Suppressor macrophage treated with lipopolysaccharide for 4 hours (primary cell): ENCODE measurements at places on chromosomes 7 and 10.

DNA sequence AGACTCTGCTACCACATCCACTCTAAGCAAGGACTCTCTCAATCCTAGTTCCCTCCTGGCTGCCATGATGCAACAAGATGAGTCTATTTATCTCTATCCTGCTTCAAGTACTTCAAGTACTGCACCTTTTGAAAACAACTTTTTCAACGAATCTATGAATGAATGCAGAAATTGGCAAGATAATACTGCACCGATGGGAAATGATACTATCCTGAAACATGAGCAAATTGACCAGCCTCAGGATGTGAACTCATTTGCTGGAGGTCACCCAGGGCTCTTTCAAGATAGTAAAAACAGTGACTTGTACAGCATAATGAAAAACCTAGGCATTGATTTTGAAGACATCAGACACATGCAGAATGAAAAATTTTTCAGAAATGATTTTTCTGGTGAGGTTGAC lies 40.7 kb downstream of the AHR start:
- no peak for DNase-seq

DNA sequence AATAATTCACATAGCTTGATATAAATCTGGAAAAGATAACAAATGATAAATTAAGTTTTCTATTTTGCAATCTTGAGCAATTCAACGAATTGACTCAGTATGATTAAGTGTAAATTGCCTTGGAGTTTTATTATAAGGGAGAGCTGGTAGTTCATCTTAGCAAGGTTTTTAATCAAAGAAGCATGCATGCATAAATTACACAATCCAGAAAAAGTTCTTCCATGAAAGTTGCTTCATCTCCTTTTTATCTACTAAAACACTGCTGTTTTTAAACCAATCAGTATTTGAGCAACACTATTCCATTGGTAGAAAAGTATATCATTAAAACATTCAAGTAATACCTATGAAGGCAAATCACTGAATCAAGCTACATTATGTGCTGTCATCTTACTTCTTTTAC lies 47.6 kb downstream of the POT1 start:
- DNase-seq: no peak

- no peak for DNase-seq
Observed at GRCh38 chr7:157526913-157527634, 190.3 kb downstream of the DNAJB6 start.

- no peak for DNase-seq
Observed at GRCh38 chr10:119025336-119025735, 4.2 kb upstream of the NANOS1 start.

GRCh38 chr10:87740254-87740655 lies 77.8 kb downstream of the ATAD1 start:
- peak; percentile 90 for DNase-seq

GRCh38 chr7:149398195-149398820 lies 62.6 kb downstream of the ZNF777 start:
- DNase-seq: no peak

DNA sequence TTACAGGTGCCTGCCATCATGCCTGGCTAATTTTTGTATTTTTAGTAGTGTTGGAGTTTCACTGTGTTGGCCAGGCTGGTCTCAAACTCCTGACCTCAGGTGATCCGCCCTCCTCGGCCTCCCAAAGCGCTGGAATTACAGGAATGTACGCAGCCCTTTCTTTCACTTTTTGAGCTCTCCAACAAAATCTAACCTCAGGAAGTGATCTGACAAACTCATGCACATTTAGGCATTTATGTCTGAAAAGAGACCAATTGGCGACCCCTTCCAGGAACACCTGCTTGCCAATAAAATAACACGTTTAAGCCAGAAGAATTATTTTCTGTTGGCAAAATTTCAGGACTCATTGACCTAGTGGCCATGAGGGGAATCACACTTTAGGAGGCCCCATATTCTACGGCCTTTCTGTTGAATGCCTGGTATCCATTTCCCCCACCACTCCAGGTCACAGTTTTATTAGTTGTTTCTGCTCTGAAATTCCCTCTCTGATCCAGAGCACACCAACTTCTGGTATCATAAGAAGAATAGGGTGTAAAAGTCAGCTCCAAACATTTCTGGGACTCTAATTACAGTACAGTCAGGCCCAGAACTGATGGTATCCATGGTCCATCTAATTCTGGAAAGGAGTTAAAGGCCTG lies 65.8 kb upstream of the FRMD4A start:
- no peak for DNase-seq

GRCh38 chr7:94957061-94957460 lies 49.7 kb downstream of the PPP1R9A start:
- DNase-seq: no peak

DNA sequence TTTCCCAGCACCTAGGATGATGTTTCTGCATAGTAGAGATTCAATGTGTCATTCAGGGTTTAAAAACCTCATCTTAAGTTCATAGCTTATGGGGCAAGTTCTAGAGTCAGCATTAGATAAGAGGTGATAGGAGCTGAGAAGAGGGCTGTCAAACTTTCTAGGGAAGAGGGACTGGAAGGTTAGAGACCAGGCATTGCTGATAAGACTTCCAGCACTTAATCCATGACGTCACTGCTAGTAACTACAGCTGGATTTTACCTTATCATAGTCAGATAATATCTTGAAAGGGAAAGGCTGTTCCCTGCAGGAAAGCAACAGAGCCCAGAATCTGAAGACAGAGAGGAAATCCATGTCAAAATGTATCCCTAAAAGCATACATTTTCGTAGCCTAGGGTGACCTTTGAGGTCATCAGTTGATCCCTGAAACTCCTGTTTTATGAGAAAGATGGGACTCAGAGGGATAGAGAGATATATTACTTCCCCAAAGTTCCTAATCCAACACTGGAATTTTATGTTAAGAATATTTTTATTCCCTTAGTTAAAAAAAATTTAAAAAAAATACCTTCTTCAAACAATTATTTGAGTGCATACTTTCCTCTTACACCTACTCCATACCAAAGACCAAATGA lies 3.3 kb upstream of the CPED1 start:
- DNase-seq: no peak

GRCh38 chr7:72032934-72033333 lies 379.2 kb downstream of the CALN1 start:
- no peak for DNase-seq

GRCh38 chr10:3331690-3332230 lies 159.2 kb upstream of the PITRM1 start:
- no peak for DNase-seq
